MM.1S (cell line): ENCODE measurements at places on chromosomes 3 and 15.

GRCh38 chr15:76177491-76178040 is 117.8 kb downstream of the TMEM266 start:
- DNase-seq = no peak

DNA sequence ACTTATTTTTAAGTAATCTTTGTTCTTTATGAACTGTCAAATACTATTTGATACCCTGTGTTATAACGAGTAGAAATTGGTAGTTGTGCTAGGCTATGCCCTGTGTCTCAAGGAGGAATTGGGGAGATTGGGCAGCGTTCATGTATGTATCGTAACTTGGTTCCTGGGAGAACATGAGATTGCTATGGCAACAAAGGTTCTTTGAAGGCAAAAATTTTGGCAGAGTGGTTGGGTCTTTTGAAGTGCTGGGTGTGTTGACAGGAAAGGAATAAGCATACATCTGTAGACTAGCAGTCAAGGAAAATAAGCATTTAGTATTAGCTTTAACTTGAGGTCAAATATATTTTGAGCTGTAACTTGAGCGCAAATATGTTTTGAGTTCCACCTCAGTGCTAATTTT is 45.3 kb downstream of the TCF12 start:
- no peak for DNase-seq

DNA sequence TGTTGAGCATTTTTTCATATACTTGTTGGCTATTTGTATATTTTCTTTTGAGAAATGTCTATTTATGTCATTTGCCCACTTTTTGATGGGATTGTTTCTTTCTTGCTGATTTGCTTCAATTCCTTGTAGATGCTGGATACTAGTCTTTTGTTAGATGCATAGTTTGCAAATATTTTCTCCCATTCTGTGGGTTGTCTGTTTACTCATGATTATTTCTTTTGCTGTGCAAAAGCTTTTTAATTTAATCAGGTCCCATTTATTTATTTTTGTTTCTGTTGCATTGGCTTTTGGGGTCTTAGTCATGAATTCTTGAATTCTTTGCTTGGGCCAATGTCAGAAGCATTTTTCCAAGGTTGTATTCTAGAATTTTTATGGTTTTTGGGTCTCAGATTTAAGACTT is 251.7 kb downstream of the WNT5A start:
- DNase-seq = no peak

GRCh38 chr3:86451749-86452148 is 539.2 kb downstream of the VGLL3 start:
- no peak for DNase-seq

DNA sequence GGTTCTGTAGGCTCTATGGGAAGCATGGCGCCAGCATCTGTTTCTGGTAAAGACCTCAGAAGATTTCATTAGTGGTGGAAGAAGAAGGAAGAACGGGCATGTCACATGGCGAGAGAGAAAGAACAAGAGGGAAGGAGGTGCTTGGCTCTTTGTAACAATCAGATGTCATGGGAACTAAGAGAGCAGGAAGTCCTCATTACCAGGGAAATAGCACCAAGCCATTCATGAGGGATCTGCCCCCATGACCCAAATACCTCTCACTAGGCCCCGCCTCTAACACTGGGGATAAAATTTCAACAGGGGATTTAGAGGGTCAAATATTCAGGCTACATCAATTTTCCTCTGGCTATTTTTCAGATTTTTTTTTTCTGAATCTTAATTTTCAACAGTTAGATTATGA is 954.3 kb downstream of the SQOR start:
- no peak for DNase-seq

GRCh38 chr3:23785882-23786281 is 19.9 kb upstream of the UBE2E1 start:
- DNase-seq = no peak

DNA sequence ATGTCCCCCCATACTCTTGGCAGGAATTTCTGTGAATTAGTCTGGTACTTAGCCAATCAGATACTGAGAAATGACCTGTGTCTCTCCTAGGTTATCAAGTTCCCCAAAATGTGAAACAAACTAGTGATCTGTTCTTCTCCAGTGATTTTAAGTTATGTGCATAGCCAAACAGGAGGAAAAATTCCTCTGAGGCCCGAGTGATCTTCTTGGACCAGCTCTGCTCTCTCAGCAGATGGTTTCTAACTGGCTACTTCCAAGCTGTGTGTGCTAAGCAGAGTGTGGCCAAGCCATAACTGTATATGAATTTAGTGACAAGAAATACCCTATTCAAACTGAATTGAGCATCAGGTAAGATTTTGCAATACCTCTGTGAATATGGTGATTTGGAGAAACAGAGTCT is 89.5 kb downstream of the GREM1 start:
- no peak for DNase-seq

GRCh38 chr15:38308797-38309196 is 56.2 kb downstream of the SPRED1 start:
- DNase-seq = no peak

DNA sequence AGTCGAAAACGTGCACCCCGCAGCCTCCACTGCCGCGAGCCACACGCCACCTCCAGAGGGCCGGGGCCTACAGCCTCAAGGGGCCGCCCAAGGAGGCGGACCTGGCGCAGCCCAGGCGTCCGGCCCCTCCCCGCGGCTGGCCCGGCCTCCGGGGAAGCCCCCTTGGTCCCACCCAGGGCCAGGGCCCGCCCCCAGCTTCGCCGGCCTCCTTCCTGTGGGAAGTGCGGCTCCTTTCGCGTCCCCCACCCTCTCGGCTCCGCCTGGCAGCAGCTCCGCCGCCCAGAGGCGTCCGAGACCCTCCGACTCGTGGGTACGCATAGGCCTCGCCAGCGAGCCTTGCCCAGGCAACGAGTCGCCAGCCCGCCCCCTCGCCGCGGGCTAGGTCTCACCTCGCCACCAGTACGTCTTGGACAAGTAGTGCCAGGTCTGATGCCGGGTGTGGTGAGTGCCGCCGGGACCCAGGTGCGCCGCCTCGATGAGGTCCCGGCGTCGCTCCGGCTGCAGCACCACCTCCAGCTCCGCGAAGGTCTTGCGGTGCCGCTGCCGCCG is 642 bp downstream of the ZBTB11 start:
- DNase-seq = peak; percentile 98

DNA sequence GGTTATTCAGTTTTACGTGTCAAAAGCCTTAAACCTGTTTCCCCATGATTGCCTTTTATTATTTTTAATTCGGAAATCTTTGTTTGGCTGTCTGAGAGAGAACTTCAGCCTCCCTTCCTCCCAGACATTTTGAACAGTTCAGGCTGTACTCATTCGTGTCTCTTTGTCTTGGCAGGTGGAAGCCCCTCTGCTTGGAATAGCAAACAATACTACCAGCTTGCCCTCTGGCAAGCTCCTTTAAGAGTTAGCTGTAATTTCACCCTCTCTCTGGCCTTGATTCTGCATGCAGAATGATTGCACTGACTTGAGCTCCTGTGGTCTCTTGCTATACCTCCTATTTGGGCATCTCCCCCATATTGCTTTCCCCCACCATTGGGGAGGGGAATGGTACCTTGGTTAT is 11.7 kb downstream of the IGF1R start:
- no peak for DNase-seq

- no peak for DNase-seq
Observed at GRCh38 chr3:158731938-158732855, at the start of gene RARRES1. Gene RARRES1 (minus strand): TSS chr3:158732457. CDS start chr3:158732415, 42 bp downstream.

DNA sequence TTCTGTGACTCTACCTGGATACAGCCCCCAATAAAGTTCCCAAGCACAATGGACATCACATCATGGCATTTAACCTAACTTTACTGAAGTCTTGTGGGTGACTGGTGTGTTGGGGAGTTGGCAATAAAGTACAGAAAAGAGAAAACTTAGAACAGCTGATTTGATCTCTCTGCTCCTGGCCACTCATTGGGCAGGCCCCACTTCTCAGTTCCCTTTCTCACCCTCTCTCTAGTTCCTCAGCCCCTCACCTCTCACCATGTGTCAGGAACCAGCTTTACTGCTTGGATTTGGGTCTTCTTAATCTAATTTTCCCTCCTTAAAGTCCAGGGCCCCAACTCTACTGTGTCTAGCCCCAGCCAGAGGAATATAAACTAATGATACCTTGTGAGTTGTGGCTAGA is 713 bp upstream of the MUC13 start:
- no peak for DNase-seq

DNA sequence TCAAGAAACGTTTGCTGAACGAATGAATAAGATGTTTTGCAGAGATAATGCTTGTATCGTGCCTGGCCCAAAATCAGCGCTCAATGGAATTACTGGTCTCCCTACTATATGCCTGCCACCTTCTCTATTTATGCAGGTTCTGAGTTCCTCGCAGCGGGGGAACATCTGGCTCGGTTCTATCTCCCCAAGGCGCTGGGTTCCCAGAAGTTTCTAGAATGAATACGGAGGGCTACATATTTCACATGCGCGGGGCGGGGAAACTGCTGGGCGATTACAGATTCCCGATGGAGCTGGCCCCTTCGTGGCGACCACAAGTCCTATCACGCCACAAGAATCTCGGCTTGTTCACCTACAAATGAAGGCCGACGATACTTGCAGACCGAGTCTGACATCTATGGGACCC is 411 bp upstream of the EIF2B5 start:
- DNase-seq = no peak

GRCh38 chr3:183845608-183846288 is 20.4 kb upstream of the MAP6D1 start:
- DNase-seq = no peak

DNA sequence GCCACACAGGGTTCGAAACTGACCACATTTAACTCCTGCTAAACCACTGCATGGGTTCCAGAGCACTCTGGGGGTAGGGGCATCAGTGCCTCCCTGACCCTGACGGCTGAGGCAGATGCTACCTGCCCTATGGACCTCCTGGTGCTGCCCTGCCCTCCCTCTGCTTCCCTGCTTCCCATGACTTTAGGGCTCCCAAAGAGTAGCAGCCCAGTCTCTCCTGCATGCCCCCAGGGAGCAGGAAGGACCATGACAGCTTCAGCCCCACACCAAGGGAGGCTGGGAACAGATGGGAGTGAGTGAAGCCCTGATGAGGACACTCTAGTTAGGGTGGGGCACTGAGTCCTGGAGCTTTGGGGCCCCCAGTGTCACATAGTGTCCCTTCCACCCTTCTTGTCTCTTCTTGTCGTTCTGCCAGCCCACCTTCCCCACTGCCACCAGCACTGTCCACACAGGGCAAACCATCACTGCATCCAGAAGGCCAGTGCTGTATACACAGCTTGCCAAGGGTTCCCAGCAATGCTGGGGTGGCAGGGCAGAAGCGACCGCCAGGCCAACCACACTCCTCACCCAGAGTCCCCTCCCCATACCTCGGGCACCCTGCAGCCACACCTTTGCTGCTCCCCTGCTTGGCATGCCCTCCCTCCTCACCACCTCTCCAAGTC is 31.0 kb downstream of the SRPRB start:
- DNase-seq = no peak

DNA sequence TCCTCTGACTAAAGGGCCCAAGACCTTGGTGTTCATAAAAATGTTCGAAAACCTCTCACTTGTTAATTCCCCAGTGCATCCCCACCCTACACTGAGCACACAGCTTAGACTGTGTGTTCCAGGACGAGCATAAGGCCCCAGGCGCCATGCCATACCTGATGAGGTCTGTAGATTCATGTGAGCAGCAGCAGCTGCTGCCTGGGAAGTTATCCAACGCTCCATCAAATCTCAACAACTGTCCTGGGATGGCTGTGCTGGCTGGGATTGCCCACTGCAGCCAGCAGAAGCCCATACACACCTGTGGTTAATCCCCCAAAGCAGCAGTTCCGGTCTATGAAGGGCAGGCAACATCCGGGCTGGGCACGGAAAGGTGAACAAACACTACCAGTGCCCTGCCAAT is 391.2 kb downstream of the IL20RB start:
- DNase-seq = no peak

- DNase-seq = no peak
Observed at GRCh38 chr3:150740733-150741496, 22.1 kb downstream of the SIAH2 start.

- peak; percentile 41 for DNase-seq
Observed at GRCh38 chr15:65077981-65078352, 1.4 kb downstream of the KBTBD13 start.

DNA sequence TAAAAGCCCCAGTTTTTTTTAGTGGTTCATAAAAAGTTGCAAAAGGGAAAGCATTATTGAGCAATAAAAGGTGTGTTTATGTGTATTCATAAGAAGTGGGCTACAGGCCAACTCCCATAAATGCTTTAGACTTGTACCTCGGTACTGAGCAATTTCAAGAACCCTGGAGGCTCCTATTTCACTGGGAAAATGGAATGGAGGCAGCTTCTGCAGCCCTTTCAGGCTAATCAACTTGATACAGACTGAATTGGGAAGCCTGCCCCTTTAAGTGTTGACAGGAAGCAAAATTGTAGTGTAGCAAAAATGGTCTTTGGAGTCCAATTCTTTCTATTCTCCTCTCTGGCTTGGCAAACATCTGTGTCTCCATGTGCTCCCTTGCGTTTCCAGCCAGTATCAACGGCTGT is 118.8 kb downstream of the ECT2 start:
- no peak for DNase-seq

DNA sequence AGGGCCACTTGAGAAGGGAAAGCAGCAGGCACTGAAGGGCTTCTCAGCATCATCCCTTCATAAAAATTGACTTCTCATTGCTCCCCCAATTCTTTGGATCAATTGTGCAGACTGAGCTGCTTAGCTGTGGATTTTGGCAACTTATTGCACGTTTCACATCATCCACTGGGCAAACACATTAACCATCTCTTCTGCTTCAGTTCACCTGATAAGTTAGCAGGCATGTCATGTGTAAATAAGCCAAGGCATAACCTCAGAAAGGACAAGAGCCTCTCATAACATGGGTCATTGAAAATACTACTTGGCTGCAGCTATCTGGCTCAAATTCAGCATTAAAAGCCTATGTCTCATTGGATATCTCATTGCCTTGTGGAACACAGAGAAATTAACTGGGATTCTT is 366.5 kb downstream of the LRRC3B start:
- DNase-seq = no peak

DNA sequence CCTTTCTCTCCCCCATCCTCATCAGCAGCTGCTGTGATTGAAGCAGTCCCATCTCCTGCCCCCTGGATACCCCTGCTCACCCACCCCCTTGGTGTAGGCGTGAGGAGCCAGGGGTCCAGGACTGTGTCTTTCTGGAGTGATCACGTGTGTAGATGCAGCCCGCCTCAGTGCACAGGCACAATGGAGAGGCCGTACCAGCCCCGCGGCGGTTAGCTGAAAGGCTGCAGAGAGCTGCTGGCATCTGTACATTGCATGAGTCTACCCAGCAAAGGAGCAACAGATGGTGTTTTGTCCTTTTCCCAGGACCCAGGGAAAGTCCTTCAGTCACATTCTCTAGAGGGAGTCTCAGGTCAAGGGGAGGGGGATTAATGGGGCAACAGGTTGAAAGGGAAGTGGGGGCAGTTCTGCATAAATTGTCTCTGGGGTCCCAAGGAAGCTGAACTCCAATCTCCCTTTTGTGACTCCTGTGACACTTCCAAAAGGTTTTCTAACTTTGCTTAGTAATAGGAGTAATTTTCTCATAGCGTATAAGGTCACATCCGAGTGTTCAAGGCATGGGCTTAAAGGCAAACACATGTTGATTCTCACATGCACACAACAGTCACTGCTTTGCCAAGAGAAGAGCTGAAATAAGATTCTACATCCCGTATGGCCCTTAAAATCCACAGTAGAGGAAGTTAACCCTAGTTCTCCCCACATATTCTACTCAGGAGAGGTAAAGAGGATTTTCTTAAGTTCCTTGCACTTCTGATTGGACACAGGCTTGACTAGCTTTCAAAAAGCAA is 7.1 kb downstream of the CSPG5 start:
- DNase-seq = no peak

GRCh38 chr3:101811875-101812274 is 32.9 kb downstream of the NXPE3 start:
- no peak for DNase-seq

- no peak for DNase-seq
Observed at GRCh38 chr3:45670991-45671390, 18.2 kb upstream of the SACM1L start.

GRCh38 chr3:131501949-131502348 is 822 bp downstream of the MRPL3 start:
- DNase-seq = no peak
